ENCODE measurements at places on chromosomes 5 and 9. TPM values are rescaled to one million over a fixed set of nuclear protein-coding genes. Genes with fewer than 3 reads are reported as not detected.

The TTLL11 gene
- total RNA-seq = 9.1 TPM

The PCDHA11 gene
- 0.50 TPM for total RNA-seq

The OTP gene
- total RNA-seq = not detected

The OMD gene
- 0.33 TPM for total RNA-seq

The CCDC183 gene
- 0.33 TPM for total RNA-seq

The HTR4 gene
- total RNA-seq = not detected

The NAIP gene
- total RNA-seq = 2.5 TPM

The GABRA1 gene
- not detected for total RNA-seq

The TMEFF1 gene
- total RNA-seq = 5.1 TPM

The PCDHGB1 gene
- total RNA-seq = 4.4 TPM

The KIF20A gene
- total RNA-seq = 12.2 TPM

The SPATA6L gene
- 0.15 TPM for total RNA-seq

The AIF1L gene
- total RNA-seq = 3.1 TPM

The INSL6 gene
- not detected for total RNA-seq

The GZMA gene
- not detected for total RNA-seq

The MEGF10 gene
- total RNA-seq = under 0.01 TPM

The CDC20B gene
- under 0.01 TPM for total RNA-seq

The ZFAND5 gene
- total RNA-seq = 149 TPM

The CMYA5 gene
- 11.2 TPM for total RNA-seq

The PCDHGA2 gene
- 6.6 TPM for total RNA-seq

The C9orf85 gene
- 19.5 TPM for total RNA-seq

The KCNV2 gene
- not detected for total RNA-seq

The TOPORS gene
- 24.5 TPM for total RNA-seq

The TAF11L3 gene
- total RNA-seq = not detected

The ANKS6 gene
- total RNA-seq = 16.4 TPM

The PDCD1LG2 gene
- total RNA-seq = 5.3 TPM

The TAF11L10 gene
- total RNA-seq = not detected

The LCP2 gene
- total RNA-seq = not detected

The PCDHGB5 gene
- total RNA-seq = 40.4 TPM

The ABO gene
- total RNA-seq = not detected

The GRXCR2 gene
- total RNA-seq = not detected

The RANBP3L gene
- not detected for total RNA-seq

The RETREG1 gene
- total RNA-seq = 1.0 TPM

The LURAP1L gene
- 63.7 TPM for total RNA-seq

The SPINK13 gene
- not detected for total RNA-seq

The PCDH1 gene
- total RNA-seq = 0.33 TPM

The RASEF gene
- 0.44 TPM for total RNA-seq

The CDH6 gene
- total RNA-seq = 77.2 TPM

The ENC1 gene
- total RNA-seq = 16.1 TPM

The PTPN3 gene
- under 0.01 TPM for total RNA-seq

The C9 gene
- total RNA-seq = not detected

The SOWAHA gene
- 0.17 TPM for total RNA-seq

The CACFD1 gene
- 8.7 TPM for total RNA-seq

The RAB24 gene
- 33.4 TPM for total RNA-seq

The CFAP77 gene
- total RNA-seq = not detected

The ZFP62 gene
- total RNA-seq = 18.5 TPM

The GFI1B gene
- total RNA-seq = not detected

The TMEM252 gene
- total RNA-seq = not detected

The IFNA13 gene
- total RNA-seq = not detected

The AFAP1L1 gene
- total RNA-seq = 5.1 TPM

The CTNND2 gene
- not detected for total RNA-seq

The SLC4A9 gene
- total RNA-seq = not detected

The PCDHA1 gene
- total RNA-seq = not detected

The WHRN gene
- total RNA-seq = 0.73 TPM

The UNC13B gene
- 43.8 TPM for total RNA-seq
